ENCODE measurements at places on chromosomes 3 and 15.

DNA sequence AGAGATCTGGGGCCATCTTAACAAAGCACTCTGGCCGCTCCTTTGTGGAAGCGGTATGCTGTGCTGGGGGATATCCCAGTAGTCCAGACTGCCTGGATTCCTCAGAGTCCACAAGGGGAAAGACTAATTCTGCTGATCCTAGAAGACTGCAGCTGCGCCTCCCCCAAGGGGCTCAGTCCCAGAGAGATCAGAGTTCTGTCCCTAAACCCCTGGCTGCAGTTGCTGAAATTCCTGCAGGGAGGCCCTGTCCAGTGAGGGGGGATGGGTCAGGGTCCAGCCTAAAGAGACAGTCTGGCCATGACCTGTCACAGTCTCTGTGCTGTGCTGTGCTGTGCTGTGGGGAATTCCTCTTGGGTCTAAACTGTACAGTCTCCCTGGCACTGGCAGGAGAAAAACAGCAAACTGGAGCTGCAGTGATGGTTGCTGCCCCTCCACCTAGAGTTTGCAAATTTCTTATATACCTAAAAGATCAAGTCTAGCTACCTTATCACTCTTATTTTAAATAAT is 575.1 kb upstream of the UBE2E2 start:
- DNase-seq = no peak

DNA sequence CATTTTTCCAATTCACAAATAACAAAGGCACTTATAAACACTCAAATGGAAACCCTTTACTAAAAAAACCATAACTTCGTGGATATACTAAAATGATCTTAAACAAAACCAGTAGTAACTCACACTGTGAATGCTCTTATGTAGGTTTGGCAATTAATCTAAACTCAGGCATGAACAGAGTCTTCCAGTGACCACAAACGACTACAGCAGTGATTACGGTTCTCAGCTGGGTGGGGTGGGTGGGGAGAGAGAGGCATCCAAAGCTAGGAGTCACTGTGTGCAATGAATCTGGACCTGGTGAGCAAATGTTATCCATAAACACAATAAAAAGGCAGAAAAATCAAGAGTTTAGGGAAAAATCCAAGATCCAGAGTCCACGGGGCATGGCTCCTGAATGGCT is 21.3 kb downstream of the SLC12A8 start:
- DNase-seq = peak; percentile 28

GRCh38 chr3:194541483-194541882 is 54.7 kb upstream of the ATP13A3 start:
- no peak for DNase-seq

- no peak for DNase-seq
Observed at GRCh38 chr15:45021348-45021747, 1.6 kb upstream of the SORD start.

- no peak for DNase-seq
Observed at GRCh38 chr3:119981386-119981785, 112.9 kb downstream of the GSK3B start.

DNA sequence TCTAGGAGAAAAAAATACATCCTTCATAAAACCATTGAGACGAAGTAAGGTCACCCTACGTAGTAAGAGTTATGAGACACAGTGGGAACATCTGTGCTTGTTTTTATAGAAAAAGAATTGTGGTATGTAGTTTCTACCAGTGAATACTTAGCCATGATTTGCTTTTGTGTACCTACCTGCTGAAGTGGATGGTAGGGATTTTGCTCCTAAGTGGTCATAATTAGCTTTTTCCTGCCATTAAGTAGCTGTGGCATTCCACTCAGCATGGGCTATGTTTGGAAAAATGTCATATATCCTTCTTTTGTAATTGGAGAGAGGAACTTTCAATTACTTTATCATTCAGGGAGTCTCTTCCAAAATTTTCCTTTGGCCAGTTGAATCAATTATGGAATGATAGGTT is 63.7 kb downstream of the CHD2 start:
- no peak for DNase-seq

GRCh38 chr15:48761393-48762158 is 49.3 kb downstream of the CEP152 start:
- DNase-seq = no peak

- no peak for DNase-seq
Observed at GRCh38 chr3:55621648-55622047, 134.5 kb upstream of the WNT5A start.

GRCh38 chr3:18237251-18238005 is 187.7 kb downstream of the SATB1 start:
- DNase-seq = peak; percentile 45

- DNase-seq = no peak
Observed at GRCh38 chr3:14016900-14017475, 107.7 kb downstream of the CHCHD4 start.

GRCh38 chr15:60590935-60591495 is 112.1 kb upstream of the ICE2 start:
- peak; percentile 54 for DNase-seq

- DNase-seq = no peak
Observed at GRCh38 chr3:58540176-58540858, 3.3 kb upstream of the ACOX2 start.

DNA sequence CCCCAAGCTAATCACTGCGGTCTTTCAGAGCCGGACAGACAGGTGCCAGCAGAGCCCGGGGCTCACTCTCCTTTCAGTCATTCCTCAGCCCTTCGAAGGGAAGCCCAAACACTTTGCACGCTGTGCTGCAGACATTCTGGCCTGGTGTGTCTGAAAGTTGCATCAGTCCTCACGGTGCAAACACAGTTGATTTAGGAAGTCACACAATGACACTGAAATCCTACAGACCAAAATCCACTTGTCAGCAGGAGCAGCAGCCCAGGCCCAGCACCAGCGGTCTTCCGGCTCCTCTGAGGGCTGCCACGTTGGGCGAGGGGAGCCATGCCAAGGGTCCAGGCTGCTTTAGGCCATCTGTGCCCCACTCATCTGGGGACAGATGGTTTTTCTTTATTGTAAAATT is 61.6 kb downstream of the RGMA start:
- no peak for DNase-seq

- peak; percentile 53 for DNase-seq
Observed at GRCh38 chr15:92906563-92907081, 6.5 kb downstream of the CHD2 start.

DNA sequence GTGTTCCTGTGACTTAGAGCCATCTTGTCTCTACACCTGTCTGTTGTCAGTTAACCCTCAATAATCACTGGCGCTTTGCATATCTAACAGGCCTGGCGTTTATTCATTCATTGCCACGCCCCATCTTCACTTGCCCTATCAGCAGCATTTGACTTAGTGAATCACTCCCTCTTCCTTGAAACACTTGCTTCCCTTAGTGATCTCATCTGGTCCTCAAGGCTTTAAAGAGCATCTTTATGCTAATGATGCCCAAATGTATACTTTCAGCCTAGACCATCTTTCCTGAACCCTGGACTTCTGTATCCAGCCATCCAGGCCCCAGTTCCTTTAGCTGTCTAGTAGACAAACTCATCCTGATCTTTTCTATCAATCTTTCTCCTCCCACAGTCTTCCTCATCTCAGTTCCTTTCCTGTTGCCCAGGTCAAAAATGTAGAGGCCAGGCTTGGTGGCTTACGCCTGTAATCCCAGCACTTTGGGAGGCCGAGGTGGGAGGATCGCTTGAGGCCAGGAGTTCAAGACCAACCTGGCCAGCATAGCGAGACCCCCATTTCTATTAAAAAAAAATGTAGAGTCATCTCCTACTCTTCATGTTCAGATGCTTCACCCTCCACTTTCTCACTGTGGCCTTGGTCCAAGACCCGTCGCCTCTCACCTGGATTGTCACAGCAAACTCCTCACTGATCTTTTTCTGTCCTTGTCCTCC is 1.4 kb upstream of the IGDCC4 start:
- no peak for DNase-seq

- no peak for DNase-seq
Observed at GRCh38 chr3:141373768-141374526, 5.6 kb downstream of the ZBTB38 start.

- DNase-seq = peak; percentile 89
Observed at GRCh38 chr15:62647202-62647842, 395.2 kb upstream of the TPM1 start.

DNA sequence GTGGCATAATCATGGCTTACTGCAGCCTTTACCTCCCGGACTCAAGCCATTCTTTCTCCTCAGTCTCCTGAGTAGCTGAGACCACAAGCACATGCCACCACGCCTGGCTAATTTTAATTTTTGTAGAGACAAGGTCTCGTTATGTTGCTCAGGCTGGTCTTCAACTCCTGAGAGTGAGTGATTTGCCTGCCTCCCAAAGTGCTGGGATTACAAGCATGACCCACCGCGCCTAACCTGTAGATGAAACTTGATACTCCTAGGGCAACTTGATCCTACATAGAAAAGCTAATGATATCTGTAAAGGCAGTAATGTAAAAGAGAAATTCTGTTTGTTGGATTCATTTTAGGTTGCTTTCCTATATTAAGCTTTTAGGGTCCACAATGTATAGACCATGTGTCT is 391.9 kb upstream of the THRB start:
- DNase-seq = no peak

- peak; percentile 78 for DNase-seq
Observed at GRCh38 chr15:73346735-73347312, 21.9 kb downstream of the HCN4 start.

- no peak for DNase-seq
Observed at GRCh38 chr3:10492364-10493201, 12.8 kb downstream of the ATP2B2 start.

GRCh38 chr15:64209680-64210334 is 47.0 kb upstream of the PPIB start:
- peak; percentile 49 for DNase-seq

- DNase-seq = no peak
Observed at GRCh38 chr3:119862616-119863015, 80.7 kb downstream of the NR1I2 start.

DNA sequence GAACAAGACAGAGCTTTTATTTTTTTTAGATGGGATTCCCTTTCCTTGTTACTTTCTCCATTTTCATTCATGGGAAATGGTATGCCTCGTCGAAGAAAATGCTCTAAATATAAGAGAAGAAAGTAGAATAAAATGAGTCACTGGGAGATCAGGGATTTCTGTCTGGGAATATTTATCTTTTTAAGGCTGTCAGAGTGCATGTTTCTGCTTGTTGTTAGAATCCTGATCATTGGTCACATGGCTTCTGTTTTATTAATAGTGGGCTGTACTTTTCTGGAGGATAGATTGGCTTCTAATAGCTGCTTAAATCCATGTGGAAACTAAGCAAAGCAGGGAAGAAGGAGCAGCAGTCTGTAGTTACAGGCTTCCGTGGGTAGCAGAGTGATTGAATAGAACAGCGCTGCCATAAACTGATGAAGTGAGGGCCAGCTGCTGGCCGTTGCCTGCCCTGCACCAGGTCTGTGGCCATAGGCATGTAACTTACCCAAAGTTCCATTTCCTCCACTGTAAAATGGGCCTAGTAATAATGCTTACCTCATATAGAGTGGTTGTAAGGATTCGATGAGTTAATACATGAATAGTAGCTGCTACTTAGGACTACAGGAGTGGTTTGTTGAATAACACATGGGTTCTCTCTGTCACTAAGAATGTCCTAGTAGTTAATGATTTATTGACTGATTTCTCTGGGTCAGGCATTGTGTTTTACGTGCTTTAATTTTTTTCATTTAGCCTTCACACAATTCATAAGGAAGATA is 289.9 kb downstream of the SATB1 start:
- peak; percentile 4 for DNase-seq

GRCh38 chr15:64354688-64355344 is 1.2 kb downstream of the CSNK1G1 start:
- no peak for DNase-seq

DNA sequence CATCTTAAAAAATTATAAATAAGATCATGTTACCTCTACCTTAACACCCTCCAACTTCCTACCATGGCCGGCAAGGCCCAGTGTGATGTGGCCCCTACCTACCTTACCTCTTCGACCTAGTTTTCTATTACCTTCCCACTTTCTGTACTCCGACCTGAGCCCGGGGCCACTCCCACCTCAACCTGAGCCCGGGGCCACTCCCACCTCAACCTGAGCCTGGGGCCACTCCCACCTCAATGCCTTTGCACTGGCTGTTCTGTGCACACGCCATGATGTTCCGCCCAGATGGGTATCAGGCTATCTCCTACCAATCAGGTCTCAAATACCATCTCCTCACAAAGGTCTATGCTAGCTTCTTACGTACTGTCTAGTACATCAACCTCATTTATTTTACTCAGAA is 66.8 kb upstream of the XXYLT1 start:
- DNase-seq = no peak

- no peak for DNase-seq
Observed at GRCh38 chr3:108131475-108132134, 40.8 kb upstream of the CD47 start.

GRCh38 chr3:38576526-38577370 is 72.7 kb downstream of the SCN5A start:
- no peak for DNase-seq

DNA sequence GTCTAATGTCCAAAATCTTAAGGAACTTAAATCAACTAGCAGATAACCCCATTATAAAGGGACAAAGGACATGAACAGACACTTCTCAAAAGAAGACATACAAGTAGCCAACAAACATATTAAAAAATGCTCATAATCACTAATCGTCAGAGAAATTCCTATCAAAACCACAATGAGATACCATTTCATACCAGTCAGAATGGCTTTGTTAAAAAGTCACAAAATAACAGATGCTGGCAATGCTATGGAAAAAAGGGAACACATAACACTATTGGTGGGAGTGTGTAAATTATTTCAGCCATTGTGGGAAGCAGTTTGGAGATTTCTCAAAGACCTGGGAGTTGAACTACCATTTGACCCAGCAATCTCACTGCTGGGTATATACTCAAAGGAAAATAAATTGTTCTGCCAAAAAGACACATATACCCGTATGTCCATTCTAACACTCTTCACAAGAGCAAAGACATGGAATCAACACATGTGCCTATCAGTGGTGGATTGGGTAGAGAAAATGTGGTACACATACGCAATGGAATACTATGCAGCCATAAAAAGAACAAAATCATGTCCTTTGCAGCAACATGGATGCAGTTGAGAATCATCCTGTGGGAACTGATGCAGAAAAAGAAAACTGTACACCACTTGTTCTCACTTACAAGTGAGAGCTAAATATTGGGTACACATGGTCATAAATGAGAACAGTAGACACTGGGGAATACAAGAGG is 78.5 kb downstream of the TCF12 start:
- peak; percentile 38 for DNase-seq

GRCh38 chr3:81531263-81531662 is 230.2 kb downstream of the GBE1 start:
- DNase-seq = no peak

GRCh38 chr15:43285609-43286037 is 18.9 kb upstream of the TGM5 start:
- DNase-seq = peak; percentile 63

DNA sequence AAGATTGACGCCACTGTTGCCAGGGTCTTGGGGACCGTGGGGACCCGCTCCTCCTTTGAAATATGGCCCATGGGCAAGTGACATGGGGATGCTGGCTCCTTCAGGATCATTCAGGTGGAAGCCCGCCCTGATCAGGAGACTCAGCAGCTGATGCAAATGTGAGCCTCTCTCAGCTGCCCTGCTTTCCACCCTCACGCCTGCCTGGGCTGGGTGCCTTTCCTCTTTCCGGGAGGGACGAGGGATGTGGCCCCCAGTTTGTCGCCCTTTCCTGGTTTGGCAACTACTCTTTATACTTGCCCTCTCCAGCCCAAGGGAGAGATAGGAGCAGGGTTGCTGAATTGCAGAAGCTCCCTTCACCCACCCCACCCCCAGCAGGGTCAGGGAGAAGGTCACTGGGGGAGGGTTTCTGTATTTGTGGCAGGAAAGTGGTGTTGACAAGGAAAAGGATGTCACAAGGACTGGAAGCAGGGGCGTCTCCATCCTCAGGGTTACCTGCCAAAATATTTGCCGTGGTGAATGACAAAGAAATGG is 21.8 kb downstream of the DNASE1L3 start:
- no peak for DNase-seq
